ENCODE measurements at places on chromosomes 5 and 9.

DNA sequence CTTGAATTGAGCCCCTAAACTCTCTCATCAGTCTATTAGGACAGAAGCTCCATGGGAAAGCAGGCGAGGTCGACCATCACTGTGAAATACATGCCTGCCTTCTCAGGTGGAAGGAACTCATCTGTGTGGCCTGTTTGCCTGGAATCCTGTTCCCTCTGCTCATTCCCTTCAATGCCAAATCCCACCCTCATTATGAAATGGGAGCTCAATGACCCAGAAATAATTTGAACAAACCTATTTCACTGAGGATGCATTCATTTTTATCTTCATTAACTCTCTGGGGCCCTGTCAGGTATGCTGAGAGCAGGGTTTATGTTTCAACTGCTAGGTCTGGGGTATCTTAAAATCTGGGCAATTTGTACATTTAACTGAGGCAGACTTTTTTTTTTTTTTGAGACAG lies 142.2 kb downstream of the MED27 start:
- DNase-seq = no peak

DNA sequence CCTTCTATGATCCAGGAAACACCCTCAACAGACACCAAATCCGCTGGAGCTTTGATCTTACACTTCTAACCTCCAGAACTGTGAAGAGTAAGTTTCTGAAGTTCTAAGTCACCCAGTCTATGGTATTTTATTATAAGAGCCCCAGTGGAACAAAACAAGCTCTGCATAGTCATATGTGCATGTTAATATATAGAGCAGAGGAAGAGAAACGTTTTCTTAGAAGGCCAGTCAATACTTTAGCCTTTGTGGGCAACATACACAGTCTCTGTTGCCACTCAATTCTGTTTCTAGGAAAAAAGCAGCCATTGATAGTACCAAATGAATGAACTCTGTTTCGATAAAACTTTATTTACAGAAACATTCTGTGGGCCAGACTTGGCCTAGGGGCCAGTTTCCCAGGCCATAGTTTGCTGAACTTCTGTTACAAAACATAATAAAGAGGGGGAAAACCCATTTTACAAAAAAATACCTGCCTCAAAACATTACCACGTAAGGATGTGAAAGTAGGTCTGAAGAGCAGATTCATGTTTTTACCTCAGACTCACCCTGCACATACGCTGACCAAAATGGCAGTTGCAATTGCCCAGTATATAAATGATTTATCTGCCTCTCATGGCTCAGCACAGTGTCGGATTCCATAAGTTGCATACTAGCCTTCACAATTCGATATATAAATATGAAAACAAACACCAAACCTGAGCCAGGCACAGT lies 350.5 kb downstream of the SLIT3 start:
- no peak for DNase-seq

DNA sequence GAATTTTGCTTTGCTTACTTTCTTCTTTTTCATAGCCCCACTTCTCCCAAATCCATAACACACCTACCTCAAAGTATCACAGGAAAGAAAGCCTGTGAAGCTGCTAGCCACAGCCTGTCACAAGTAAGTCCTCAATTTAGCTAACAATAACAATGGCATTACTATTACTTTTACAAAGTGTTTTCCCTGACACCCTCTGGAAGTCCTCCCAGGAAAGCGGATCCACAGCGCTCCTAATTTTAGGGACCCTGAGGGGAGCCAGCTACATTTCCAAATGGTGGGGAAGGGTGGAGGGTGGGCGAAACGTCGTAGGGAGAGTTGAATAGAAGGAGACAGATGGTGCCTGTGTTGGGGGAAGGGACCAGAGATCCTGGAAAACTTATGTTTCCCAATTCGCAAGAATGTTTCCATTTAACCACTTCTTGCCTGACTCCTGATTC lies 523 bp upstream of the WWC1 start:
- no peak for DNase-seq

DNA sequence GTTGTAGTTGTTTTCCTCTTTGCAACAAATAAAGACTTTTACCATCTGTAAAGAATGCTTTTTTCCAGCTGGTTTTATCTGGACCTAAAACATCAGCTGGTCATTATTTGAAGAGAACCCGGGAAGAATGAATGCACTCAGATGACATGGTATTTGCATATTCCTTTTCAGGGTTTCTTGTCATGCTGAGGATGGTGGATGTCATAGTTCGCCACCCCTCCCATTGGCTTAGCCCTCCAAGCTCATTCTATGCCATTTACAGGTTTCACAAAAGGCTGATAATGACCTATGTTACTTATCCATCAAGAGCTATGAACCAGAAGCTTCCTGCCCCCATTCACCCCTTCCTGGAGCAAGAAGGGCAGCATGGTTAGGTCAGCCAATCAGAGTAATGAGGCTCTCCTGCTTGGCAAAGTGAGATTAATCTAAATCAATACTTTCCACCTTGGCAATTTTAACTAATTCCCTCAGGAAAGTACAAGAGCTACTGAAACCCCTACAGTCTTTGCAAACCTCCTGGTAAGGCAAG lies 440.5 kb upstream of the TLE4 start:
- no peak for DNase-seq

GRCh38 chr5:756171-756570 lies 28.4 kb downstream of the ZDHHC11B start:
- no peak for DNase-seq

Data from kidney capillary endothelial cell (primary cell).